ENCODE measurements at places on chromosomes 7 and 10.

DNA sequence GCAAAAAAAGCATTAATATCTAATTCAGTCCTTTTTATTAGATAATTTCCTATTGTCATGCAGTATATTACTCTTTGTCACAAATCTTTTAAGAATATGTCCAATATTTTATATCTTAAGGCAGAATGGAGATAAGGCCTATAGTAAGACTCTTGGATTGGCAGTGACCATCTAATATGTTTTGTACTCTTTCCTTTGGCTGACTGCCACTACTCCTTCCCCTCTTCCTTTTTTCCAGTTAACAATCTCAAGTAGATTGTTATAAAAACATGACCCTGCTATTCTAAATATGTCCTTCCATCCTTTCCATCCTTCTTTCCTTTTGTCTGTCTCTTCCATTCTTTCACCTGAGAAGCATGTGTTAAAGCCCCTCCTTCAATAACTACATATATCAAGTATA is 92.8 kb upstream of the TMEM168 start:
- DNase-seq, result no peak

GRCh38 chr7:49125246-49125645 is 200.9 kb downstream of the CDC14C start:
- DNase-seq, result no peak

DNA sequence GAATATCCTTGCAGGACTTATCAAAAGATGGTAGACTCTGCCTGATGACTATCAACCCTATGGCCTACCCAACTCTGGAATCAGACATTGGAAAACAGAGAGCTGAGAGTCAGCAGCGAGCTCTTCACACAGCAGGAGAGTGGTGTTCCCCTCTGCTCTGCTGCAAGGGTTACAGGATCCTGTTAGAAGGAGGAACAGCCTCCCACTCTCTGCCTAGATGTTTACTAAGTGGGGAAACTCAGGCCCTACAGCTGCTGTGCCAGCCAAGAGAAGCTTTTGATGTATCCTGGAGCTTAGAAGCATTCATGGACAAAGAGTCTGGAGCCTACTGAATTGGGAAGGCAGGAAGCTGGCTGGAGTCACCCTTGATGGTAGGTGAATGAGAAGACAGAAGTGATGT is 104.6 kb downstream of the ABLIM1 start:
- DNase-seq, result no peak

- DNase-seq, result no peak
Observed at GRCh38 chr7:78398576-78398975, 600.0 kb downstream of the PHTF2 start.

- peak; percentile 47 for DNase-seq
Observed at GRCh38 chr7:45000093-45001032, at the start of gene CCM2. Gene CCM2 (plus strand): TSS chr7:45000201. CDS start chr7:45000334, 133 bp downstream.

DNA sequence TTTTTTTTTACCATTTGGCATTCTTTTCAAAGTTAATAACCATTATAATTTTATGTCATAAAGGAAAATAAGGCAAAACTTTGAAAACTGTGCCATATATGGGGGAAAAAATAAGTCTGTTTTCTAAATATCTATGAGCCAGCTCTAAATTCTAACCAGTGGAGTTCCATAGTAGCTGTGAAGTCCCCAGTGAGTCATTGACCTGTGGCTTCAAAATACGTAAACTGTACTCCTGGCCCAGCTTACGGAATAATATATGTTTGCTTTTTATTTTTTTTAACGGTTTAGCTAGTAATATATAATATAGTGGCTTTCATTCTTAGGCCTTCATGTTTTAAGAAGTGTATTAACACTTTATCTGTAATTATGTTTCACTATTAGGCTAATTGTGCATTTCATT is 20.5 kb downstream of the ZRANB1 start:
- DNase-seq, result no peak

DNA sequence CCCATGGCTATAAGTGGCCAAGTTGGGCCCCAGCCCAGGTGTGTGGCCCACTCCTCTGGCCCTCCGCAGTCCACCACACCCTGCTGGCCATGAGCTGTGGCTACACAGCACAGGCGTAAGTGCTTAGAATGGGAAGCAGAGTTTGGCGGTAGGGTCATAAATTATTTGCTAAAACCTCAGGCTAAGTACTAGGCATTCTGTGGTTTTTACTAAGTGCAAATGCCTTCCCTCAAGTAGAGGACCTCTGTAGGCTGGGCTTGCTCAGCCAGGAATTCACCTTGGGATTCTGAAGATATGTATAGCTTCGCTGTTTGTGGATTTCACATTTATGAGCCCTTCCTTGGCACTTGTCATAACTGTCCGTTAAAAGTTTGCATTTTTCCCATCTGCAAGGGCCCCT is 44.8 kb upstream of the LOXL4 start:
- DNase-seq, result no peak

DNA sequence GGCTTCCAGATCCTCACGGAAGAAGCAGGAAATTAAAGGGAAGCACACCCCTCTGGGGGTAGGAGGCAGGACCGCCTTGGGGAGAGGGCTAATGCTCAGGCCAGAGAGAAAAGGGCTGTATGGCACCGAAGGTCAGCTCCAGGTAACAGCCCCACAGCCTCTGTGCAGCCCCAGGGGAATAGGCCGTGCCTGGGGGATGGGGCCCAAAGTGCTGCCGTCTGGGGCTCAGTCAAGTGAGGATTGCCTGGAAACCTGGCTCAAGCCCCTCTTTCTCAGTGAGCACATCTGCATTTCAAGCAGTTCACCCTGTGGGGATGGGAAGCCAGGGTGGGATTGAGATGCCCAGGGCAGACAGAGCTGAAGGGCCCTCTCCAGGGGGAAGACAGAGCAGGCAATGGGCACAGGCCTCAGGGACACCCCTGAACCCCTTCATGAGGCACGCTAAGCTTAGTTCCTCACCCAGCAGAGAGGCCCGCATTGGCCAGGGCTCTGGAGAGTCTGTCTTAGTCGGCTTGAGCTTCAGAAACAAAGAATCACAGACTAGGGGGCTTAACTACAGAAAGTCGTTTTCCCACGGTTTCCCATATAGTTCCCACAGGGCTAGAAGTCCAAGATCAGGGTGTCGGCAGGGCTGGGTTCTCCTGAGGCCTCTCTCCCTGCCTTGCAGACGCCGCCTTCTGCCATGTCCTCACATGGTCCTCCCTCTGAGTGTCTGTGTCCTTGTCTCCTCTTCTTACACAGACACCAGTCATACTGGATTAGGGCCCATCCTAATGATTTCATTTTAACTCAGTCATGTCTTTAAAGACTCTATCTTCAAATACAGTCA is 118.2 kb downstream of the PTPN20 start:
- DNase-seq, result no peak

GRCh38 chr7:54904986-54905385 is 113.8 kb upstream of the EGFR start:
- no peak for DNase-seq

- no peak for DNase-seq
Observed at GRCh38 chr7:35991511-35992232, 161.4 kb upstream of the EEPD1 start.

- no peak for DNase-seq
Observed at GRCh38 chr7:65354263-65354662, 19.4 kb upstream of the ZNF92 start.

GRCh38 chr7:126856691-126857291 is 395.9 kb downstream of the GRM8 start:
- no peak for DNase-seq

DNA sequence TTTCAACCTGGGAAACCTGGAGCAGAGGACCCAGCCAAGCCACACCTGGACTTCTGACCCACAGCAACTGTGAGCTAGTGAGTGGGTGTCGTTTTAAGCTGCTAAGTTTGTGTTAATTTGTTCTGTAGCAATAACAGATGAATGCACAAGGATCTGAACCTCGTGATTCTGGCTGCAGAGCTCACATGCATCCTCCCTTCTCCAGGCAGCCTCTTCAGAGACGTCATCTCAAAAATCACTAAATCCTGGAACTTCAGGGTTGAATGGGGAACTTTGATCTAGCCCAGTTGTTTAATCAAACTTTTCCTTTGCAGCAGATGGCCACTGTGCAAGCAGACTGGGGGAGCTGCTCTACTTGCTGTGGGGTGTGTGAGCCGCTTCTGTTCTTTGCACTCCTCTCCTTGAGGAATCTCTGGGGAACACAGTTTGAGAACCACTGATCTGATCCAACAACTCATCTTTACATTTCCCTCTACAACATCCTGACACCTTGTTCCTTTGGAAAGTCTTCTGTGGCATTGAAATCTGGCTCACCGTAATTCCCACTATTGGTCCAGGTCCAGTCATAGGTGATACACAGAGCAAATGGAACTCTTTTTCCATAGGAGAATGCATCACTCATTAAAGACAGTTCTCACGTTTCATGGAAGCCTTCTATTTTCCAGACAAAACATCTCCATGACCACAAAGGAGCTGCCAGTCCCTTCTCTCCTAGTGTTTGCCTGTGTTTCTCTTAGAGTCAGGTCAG is 90.3 kb downstream of the CHN2 start:
- DNase-seq, result no peak

DNA sequence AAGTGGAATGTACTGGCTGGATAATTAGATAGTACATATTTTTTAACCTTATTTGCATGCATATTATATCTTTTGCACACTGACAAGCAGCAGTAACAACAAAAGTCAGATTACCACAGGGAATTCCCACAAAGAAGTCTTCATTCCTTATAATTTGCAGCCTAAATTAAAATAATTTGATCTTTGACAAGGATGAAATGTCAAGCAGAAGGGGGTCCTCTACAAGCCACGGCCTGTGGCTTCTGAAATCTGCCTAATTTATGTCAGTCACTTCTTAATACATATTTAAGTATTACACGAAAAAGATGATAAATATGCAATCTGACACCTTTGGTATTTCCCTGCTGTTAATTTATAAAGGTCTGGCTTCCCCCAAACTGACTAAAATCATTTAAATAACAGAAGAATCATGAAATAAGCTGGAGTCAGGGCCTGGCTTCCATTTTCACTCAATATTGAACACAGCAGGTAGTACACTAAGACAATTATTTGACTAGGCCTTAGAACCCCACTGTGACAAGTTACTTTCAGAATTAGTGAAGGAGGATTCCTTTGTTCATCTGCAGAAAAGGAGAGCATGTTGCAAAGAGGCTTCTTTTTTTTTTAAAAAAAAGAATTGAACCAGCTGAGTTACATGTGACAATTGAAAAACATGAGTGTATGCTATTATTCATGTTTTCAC is 351.1 kb upstream of the ETV1 start:
- DNase-seq, result no peak

GRCh38 chr7:23892019-23892418 is 182.0 kb downstream of the STK31 start:
- DNase-seq, result no peak

DNA sequence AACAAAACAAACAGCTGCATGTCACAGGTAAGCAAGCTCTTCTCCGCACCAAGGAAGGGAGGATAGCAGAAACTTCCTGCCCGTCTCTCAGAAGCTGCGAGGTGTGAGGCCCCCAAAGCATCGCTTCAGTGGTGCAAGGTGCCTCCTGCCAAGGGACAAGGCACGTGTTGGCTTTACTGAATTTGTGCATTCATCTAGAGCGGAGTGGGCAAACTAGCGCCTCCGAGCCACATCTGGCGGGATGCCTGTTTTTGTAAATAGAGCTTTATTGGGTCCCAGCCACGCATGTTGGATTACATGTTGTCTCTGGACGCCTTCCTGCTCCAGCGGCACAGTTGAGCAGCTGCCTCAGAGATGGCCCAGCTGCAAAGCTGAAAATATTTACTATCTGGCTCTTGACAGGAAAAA is 27.7 kb downstream of the PHYH start:
- DNase-seq, result peak; percentile 14

DNA sequence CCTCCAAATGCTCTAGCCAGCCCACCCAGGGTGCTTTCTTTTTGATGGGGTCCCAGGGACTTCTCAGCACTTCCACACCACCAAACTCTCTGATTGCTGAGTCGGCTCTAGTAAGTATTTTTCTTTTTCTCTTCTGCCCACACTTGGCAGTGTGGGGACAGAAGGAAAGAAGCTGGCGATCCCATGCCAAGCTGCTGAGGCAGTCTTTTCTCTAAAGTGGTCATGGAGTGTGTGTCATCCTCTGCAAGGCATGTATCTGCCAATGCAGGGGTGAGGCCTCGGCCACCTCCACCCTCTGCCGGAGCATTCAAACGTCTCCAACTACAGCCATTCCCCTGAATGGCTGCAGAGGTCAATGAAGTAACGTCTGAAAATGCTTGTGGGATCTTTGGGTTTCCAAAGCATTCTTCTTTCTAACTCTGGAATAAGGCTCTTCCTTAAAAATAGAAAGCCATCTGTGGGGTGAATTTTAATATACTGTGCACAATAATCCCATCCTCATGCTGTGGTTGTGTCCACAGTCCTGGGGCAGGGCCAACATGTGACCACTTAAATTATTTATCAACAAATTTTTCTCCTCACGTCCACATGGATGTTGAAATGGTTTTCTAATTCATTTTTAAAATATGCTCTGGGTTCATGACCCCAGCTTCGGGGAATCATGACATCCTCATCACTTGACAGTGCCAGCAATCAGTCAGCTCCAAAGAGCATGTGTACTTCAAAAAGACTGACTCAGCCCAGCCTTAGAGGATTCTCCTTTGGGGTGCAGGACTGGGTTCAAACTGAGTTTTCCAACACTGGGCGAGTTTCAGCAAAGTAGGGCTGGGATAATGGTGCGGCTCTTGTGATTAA is 171.3 kb upstream of the ITGB1 start:
- DNase-seq, result no peak

GRCh38 chr7:81694711-81695110 is 75.1 kb downstream of the HGF start:
- DNase-seq, result no peak

GRCh38 chr7:123533553-123533917 is 860 bp downstream of the IQUB start:
- no peak for DNase-seq

DNA sequence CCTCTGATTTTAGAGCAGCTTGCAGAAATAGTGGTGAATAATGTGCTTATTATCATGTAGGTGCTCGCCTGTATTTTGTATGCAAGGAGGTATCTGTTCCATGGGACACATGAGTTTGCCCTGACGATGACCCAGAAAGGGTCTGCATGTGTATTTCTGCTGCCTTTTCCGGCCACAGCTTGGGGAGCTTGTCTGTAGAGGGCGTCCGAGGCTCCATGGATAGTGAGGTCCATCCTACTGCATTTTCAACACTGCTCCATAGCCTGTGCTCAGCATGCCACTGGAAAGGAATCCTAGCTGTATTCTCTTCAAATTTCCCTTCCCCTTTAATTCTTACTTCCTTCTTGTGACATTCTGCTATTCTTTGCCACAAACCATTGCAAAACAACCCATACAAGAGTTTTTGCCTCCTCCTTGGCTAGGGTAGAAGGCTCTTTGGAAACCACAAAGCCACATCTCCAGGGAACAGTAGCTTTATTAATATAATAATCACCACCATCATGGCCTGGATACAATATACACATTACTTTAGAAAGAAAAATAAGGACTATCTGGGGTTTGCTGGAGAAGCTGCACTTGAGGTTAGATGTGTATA is 127.7 kb downstream of the DYNC1I1 start:
- DNase-seq, result peak; percentile 52

- no peak for DNase-seq
Observed at GRCh38 chr10:123287594-123288247, 133.5 kb downstream of the BUB3 start.

- no peak for DNase-seq
Observed at GRCh38 chr10:117661316-117661715, 118.8 kb downstream of the EMX2 start.

- no peak for DNase-seq
Observed at GRCh38 chr10:88926566-88927415, 25.8 kb downstream of the ACTA2 start.

- DNase-seq, result peak; percentile 71
Observed at GRCh38 chr7:112162142-112162766, 43.9 kb downstream of the DOCK4 start.

Data from WTC11 (cell line).